ENCODE measurements at places on chromosomes 12 and 14.
A peak's percentile ranks its signal among the peaks of the same experiment; 100 is the strongest.

- DNase-seq: no peak
Measured at GRCh38 chr12:21672146-21672545, 14.5 kb upstream of the LDHB start.

- no peak for DNase-seq
Measured at GRCh38 chr12:47458279-47458678, 247.6 kb downstream of the RPAP3 start.

GRCh38 chr12:117514016-117514415 lies 152.6 kb upstream of the NOS1 start:
- DNase-seq: no peak

GRCh38 chr12:116087962-116088361 lies 189.5 kb downstream of the MED13L start:
- DNase-seq: peak; percentile 38

- no peak for DNase-seq
Measured at GRCh38 chr14:76595266-76595665, 166.0 kb upstream of the VASH1 start.

GRCh38 chr14:63174760-63175191 lies 29.5 kb upstream of the RHOJ start:
- DNase-seq: no peak

GRCh38 chr12:88416786-88417185 lies 163.5 kb downstream of the KITLG start:
- DNase-seq: no peak

GRCh38 chr14:81868172-81868571 lies 334.5 kb upstream of the SEL1L start:
- DNase-seq: no peak

GRCh38 chr12:85575120-85576096 lies 260.8 kb downstream of the RASSF9 start:
- no peak for DNase-seq

DNA sequence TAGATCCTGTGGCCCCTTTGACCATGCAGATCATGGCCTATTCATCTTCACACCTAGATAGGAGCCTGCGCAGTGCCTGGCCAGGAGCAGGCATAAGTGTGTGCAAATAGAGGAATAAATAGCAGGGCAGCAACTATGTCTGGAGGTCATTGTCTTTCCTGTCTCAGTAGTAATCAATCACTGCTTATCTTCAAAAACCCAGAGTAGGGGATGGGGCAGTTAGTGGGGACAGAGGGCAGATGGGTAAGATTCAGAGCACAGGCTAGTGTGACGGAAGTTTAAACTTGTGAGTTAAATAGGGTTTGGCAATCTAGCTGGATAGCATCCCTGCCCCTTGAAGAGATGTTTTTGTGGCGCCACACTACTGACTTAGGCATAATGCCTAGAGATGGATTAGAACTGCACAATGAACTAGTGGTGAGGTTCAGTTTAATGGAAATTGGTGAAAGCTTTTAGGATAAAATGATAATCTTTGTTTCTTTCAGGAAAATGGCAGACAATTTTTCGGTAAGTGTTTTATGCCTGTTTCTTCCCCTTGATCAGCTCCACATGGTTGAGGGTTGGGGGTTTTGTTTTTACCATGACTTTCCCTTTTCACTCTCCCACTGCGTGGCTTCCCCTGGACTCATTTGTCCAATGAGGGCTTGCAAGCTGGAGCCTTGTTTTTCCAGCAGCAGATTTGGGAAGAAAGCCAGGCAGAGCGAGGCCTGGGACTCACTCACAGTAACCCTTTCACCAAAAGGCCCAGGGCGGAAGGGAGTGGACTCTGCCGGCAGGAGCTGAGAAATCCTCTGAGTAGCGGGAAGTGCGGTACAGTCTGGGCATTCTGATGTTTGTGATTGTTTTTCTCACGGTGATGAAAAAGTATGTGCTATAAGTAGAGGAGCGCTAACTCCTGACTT lies 8.1 kb downstream of the LGALS3 start:
- no peak for DNase-seq

- DNase-seq: no peak
Measured at GRCh38 chr12:29737644-29738043, 46.1 kb downstream of the TMTC1 start.

- no peak for DNase-seq
Measured at GRCh38 chr14:84202486-84202885, 1327.5 kb upstream of the FLRT2 start.
